ENCODE measurements at places on chromosomes 6 and 20.

DNA sequence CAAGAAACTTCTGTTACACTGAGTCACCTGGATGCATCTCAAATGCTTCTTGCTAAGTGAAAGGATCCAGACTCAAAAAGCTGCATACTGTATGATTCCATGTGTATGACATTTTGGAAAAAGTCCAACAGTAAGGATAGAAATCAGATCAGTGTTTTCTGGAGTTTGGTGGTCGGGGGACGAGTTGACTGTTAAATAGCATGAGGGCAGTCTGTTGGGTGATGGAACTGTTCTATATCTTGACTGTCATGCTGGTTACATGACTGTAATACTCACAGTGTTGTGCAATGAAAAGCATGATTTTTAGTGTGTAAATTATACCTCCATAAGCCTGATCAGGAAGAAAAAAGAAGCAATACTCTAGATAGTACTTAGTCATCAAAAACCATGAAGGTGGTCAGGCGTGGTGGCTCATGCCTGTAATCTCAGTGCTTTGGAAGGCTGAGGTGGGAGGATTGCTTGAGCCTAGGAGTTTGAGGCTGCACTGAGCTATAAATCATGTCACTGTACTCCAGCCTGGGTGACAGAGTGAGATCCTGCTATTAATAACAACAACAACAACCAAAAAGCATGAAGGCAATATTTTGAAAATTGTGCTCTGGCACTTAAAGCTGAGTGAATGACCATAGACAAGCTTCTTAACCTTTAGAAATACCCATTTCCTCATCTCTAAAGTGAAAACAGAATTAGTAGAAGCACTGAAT lies 30.5 kb upstream of the SASH1 start:
- no peak for DNase-seq

DNA sequence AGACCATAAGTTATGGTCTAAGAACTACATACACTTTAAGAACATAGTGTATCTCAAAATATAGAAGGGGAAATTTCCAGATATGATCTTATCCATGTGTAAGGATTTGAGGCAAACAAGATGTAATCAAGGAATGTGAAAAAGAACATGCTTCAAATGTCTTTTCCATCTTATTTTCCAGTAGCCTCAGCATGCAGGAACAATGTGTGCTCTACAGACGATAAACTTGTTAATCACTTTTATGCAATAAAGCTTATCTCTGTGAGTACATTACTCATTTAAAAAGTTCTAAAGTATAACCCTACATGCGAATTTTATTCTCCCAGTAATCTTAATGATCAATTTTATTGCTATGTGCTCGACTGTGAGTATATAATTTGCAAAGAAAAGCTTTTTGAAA lies 185.2 kb downstream of the ALDH8A1 start:
- no peak for DNase-seq

DNA sequence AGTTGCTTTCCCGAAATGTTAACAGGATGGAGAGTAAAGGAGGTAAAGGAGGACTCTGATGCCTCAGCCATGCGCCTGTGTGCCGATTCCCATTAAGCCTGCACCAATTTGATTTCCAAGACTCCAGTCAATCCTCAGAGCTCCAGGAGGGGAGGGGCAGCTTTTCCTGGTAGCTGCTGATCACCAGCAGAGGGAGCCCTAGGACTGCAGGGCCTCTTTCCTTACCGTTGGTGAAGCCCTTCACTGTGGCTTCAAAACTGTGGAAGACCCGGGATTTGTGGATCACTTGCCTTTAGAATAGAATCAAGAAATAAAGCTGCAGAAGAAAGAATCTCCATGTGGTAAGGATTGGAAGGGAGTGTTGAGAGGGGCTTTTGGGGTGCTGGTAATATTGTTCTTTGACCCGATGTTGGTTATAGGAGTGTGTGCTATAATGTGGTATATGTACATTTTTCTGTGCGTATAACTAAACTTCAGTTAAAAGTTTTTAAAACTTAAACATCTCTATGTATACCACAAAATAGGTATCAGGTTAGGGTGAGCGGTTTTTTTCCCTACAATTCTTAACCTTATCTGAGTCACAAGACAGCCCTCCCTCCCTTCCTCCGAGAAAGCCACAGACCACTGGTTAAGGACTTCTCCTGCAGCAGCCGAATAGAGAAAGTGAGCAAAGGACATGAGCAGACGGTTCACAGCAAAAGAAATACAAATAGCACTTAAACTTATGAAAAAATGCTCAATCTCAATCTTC lies 6.9 kb upstream of the OSER1 start:
- DNase-seq = no peak

- no peak for DNase-seq
Measured at GRCh38 chr20:53224851-53225250, 252.7 kb downstream of the TSHZ2 start.

- DNase-seq = no peak
Measured at GRCh38 chr20:36606158-36607066, 833 bp downstream of the RAB5IF start.

GRCh38 chr6:163725008-163725941 lies 310.8 kb downstream of the QKI start:
- DNase-seq = no peak

- DNase-seq = no peak
Measured at GRCh38 chr6:169420912-169421543, 167.4 kb upstream of the THBS2 start.

DNA sequence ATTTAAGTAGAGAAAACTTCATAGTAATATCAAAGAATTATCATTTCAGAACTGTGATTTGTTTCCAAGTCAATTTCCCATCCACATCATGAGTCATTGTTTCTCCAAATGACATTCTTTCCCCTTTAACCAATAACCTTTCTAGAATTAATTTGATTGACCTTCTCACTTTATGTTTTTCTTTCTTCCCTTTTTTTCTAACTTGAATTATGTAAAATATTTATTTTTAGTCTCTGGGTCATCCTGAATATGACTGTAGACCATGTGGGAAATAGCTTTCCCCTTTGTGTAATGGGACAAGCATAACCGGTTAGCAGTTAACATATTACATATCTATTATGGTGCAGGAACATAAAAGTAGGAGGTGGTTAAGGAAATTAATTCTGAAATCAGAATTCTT lies 291.1 kb downstream of the GJA1 start:
- DNase-seq = no peak

DNA sequence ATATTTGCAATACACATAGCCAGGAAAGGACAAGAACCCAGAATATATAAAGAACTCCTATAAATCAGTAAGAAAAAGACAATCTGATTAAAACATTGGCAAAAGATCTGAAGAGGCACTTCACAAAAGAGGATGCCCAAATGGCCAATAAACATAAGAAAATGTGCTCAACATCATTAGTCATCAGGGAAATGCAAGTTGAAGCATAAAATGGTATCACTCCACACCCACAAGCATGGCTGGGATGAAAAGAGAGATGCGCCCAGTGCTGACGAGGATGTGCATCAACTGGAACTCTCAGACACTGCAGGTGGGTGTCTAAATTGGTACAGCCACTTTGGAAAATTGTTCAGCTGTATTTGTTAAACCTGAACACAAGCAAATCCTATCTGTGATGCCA lies 42.4 kb upstream of the MLN start:
- DNase-seq = no peak

DNA sequence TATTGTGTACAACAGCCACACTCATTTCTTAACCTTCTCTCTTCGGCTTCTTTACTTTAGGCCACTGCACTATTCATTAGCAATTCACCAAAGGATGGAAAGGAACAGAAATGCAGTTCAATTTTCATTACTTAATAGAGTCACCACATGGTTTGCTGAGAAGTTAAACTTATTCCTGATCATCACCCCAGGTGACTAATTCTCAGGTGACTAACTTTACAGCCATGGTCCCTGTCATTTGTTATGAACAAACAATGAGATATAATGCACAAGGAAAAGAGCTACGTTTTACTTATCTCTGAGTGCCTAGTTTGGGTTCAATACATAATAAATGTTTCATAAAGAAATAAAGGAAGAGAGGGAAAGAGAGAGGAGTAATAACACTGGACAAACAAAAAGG lies 45.8 kb upstream of the DST start:
- DNase-seq = no peak
